Kidney epithelial cell (primary cell): ENCODE measurements at places on chromosomes 5 and 9. TPM values are rescaled to one million over a fixed set of nuclear protein-coding genes. Genes with fewer than 3 reads are reported as not detected.

Gene CARTPT
- total RNA-seq: not detected in 2 replicates

Gene PCDHGA6
- 1.7 and 3.1 TPM in 2 replicates for total RNA-seq

Gene SCAI
- 2.3 and 5.8 TPM in 2 replicates for total RNA-seq

Gene OR1Q1
- not detected in 2 replicates for total RNA-seq

Gene PCDHGC5
- total RNA-seq: 0.54 and 0.89 TPM in 2 replicates

Gene FSD1L
- 3.3 and 4.9 TPM in 2 replicates for total RNA-seq

Gene SCGB3A2
- not detected in 2 replicates for total RNA-seq

Gene ZDHHC11B
- 0.25 and 0.55 TPM in 2 replicates for total RNA-seq

Gene C1QTNF2
- total RNA-seq: 0.07 TPM in 1 of 2 replicates, not detected in the other

Gene CYSRT1
- total RNA-seq: 2.1 and 3.8 TPM in 2 replicates

Gene CCDC183
- total RNA-seq: 0.84 and 0.89 TPM in 2 replicates

Gene SURF6
- total RNA-seq: 17.4 and 30.8 TPM in 2 replicates

Gene FAM81B
- 0.75 TPM in 1 of 2 replicates, not detected in the other for total RNA-seq

Gene CBY3
- not detected in 2 replicates for total RNA-seq

Gene ZBED3
- total RNA-seq: 6.0 and 9.8 TPM in 2 replicates

Gene BSPRY
- 9.1 and 9.6 TPM in 2 replicates for total RNA-seq

Gene OTP
- not detected in 2 replicates for total RNA-seq

Gene EPB41L4B
- total RNA-seq: 9.6 and 11.0 TPM in 2 replicates

Gene HTR1A
- total RNA-seq: not detected in 2 replicates

Gene CCL27
- total RNA-seq: not detected in 2 replicates
